ENCODE measurements at places on chromosomes 1 and 21.

GRCh38 chr1:94746635-94747525 lies 73.3 kb upstream of the SLC44A3 start:
- DNase-seq: no peak

- no peak for DNase-seq
Measured at GRCh38 chr1:179313004-179313403, 19.4 kb downstream of the SOAT1 start.

DNA sequence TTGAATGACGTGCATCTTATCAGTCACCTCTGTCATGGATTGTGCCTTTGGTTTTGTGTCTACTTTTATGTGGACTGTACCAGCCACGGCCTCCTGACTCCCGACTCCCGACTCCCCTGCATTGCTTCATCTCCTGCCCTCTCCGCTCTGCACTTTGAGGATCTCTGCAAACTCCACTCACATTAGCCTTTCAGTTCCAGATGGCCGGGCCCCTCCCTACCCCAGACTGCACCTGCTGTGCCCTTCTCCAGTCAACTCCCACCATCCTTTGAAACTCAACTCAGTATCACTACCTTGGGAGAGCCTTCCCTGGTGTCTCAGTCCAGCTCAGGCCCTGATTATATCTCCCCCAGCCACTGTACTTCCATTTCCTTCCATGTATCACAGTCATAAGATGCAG lies 71.4 kb downstream of the MDM4 start:
- no peak for DNase-seq

GRCh38 chr1:83512373-83513193 lies 486.3 kb downstream of the TTLL7 start:
- no peak for DNase-seq

DNA sequence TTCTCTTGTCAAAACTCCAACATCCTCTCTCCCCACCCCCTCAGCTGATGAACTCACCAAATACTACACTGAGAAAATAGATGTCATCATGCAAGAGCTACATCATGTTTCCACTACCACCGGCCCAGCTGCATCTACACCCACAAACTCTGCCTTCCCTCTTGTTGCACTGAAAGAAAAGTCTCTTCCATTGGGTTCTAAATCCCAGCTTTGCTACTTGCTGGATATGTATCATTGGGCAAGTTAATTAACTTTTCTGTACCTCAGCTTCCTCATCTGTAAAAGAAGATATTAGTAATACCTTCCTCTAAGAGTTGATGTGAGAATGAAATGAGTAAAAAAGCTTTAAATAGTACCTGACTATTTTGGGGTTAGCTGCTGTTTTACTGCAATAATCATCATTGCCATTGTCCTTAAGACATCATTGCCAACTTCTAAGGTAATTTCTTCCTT lies 108.6 kb downstream of the OLFML2B start:
- no peak for DNase-seq

DNA sequence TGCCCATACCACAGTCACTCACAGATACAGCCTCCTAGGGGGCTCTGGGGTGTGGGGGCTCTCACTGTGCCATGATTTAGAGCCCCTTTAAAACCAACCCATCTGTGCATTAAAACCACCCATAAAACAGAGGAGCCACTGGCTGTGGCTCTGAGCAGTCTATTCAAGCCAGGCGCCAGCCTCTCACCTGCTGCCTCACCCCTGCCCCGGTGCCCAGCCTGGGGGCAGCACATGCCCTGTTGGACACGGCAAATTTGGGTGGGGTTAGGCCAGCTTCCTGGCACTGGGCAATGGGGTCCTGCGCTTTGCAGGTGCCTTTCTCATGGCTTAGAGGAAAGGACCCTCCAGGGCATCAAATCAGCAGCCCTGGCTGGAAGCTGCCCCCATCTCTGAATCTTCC lies 73.1 kb downstream of the CASZ1 start:
- no peak for DNase-seq

DNA sequence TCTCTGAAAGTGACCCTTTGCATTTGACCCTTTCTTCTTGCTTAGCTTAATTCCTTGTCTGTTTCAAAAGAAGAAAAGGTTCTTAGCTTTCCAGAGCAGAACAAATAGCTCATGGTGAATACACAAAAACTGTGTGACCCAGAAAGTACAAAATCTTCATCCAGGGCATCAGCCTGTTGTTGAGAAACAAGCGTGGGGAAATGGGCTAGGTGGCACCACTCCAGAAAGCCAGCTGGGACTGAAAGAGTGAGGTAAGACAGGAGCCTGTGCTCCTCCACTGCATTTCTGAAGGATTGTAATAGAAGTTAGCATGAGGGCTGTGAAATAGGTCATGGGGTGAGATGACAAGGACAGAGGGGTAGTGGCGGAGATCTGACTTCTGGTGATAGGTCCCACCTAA lies 45.8 kb downstream of the CYP2J2 start:
- no peak for DNase-seq

DNA sequence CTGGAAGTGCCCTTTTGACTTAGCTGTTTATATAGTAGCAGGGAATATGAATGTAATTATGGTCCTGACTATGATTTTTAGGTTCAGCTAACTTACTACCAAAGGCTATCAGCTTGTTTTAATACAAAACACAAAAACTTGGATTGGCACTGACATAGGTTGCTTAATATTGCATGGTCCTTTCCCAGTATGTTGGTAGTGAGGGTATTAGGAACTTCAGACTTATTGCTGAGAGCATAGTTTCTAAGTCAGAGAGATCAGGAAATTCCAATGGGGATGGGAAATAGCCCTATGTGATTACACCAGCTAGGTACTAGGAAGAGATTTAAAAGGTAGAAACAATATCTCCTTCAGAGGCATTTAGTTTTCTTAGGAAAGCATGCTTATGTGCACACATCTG lies 7.7 kb downstream of the ARID1A start:
- no peak for DNase-seq

DNA sequence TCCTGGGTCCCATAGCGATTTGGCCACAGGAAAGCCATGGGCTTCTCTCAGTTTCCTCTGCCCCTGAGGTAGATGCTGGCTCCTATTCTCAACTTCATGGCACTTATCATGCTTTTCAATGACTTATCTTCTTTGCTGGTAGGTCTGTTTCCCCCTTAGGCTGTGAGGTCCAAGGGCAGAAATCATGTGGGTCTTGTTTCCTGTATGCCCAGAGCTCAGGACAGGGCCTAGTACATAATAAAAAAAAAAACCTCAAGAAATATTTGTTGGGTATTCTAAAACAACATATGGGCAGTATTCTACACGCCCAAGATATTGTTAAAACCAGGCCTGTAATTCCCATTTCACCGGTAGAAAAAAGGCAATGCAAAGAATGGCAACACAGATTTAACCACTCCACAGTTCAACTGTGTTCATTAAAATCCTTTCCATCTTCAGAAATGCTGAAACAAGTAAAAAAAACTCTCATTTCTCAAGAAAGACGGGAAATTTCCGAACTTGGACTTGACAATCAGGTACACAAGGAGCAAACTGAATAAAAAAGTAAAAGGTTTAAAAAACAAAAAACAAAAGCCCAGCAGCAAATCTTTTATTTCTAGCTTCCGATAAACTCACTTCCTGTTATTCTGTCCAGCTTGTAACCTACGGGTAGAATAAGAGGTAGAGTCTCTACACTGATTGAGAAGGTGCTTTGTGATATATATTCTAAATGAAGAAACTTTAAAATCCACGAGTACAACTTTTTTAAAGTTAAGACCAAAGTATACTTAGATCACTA lies 6.3 kb upstream of the TDRD10 start:
- no peak for DNase-seq

DNA sequence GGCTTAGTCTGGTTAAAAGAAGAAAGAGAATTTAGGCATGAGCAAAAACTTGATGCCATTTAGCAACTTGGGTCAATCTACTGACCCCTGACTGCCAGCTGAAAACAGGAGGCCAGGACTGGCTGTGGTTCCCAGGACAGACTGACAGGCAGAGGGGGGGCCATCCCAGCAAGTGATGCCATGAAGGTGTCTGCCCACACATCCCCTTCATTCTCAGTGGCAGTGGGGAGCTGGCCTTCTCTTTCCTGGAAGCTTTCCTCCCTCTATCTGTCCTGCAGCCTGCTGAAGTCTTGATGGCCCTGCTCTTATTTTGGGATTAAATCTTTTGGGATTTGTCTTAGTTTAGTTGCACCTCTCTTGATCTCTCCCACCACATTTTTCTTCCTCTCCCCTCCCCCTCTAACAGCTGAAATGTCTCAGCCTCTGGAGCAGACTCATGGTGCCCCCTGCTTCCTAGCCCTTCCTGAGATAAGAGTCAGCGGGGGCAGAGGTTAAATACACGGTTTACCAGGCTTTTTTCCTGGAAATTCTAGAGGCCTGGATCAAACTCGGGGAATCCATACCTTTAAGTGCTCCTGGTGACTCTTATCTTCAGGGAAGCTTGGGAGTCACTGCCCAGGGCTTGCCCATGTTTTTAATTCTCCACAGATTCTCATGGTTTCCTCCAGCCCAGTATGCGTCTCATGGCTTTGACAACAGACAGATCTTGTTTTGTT lies 99.5 kb upstream of the TSPAN2 start:
- DNase-seq: no peak

DNA sequence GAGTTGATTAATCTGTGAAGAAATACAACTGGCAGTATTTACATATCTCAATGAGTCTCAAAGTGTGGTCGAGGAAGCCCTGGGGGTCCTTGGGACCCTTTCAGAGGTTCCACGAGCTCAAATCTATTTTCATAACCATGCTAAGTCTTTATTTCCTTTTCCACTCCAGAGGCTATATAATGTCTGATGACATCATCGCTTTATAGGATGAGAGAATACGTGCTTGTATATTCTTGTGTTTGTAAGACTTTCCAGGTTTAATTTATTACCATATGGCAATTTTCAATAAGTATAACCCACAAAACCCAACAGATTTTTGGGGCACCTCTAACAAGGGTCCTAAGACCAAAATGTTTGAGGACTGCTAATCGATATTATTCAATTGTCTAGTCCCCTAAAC lies 1.4 kb upstream of the SLC19A2 start:
- DNase-seq: no peak

DNA sequence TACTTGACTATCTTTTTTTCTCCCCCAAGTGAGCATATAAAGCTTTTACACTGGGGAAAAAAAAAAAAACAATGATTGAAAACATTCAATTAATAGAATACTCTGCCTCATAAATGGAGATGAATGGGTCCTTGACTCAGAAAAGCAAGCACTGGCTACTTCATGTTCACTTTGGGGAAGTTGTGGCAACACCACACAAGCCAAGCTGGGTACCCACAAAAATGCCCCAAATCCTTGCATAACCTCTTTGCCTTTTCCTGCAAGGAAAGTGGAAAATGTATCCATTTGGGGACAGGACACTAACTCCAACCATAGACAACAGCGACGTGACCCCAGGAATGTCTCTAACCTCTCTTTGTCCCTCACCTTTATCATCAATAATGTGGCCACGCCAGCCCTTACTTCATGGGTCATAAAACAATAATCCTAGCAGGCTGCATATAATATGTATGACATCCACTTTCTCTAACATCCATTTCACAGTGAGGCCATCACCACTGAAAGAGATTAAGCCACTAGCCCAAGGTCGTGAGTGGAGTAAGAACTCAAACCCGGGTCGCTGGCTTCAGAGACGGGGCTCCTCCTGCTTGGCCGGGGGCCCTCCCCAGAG lies 2.3 kb downstream of the ECE1 start:
- no peak for DNase-seq

DNA sequence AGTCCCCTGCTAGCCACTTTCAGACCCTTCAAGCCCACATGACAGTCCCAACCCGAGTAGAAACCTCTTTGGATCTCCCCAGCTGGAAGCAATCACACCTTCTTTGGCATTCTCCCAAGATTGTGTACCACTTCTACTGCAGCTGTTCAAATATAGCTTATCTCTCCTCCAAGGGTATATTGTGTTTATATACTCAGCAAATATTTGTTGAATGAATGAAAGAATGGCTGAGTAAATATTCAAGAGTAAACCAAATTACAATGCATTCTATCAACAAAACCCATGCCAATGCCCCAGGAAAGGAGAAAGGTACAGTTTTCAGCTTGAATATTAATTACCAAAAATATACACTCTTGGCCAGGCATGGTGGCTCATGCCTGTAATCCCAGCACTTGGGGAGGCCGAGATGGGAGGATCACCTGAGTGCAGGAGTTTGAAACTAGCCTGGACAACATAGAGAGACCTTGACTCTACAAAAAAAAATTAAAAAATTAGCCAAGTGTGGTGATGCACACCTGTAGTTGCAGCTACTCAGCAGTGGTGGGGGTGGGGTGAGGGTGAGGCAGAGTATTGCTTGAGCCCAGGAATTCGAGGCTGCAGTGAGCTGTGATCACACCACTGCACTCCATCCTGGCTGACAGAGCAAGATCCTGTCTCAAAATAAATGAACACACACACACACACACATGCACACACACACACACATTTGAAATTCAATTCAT lies 68.5 kb downstream of the NIBAN1 start:
- DNase-seq: no peak

DNA sequence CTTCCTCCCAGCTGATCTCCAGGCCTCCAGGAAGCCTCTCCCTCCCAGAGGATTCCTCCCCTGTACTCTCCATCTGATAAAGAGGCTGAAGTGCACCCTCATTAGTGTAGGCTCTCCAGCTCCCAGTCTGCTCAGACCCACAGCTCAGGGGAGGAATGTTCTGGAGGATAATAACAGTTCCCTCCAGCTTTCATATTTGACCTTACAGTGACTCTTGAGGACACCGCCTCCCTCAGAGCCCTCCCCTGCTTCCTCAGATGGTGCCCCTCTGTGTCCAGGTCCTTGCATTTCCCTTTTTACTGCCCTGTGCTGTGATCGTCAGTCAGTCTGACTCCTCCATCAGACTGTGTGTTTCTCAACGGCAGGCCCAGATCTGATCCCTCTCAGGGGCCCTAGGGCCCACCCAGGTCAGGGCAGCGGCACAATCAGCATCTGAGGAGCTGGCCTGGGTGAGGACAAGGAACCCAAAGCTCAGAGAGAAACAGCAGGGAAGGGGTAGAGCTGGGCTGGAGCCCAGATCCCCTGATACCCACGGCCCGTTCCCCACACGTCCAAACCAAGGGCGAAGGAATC lies 1.1 kb upstream of the SHISAL2A start:
- no peak for DNase-seq

GRCh38 chr1:41245659-41246058 lies 3.6 kb upstream of the SCMH1 start:
- DNase-seq: no peak

- DNase-seq: no peak
Measured at GRCh38 chr1:149844650-149845255, 54.6 kb upstream of the BOLA1 start.

DNA sequence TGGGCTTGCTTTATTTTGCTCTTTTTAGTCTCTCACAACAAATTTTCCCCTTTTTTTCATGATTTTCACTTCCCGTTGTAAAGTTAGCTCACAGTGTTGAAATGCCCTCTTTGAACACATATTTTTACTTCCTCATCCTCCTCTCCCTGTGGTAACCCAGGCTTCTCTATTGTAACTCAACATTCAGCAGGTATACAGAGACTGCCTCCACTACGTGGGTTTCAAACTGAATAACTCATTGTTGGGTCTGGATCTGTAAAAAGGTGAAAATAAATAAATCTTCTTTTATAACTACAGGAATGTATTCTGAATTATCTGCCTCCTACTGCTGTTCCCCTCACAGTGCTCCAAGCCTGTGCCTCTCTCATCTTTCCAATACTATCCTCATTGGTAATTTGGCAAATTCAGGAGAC lies 166.4 kb downstream of the RUNX1 start:
- no peak for DNase-seq
